ENCODE measurements at places on chromosomes 2 and 18.
A peak's percentile ranks its signal among the peaks of the same experiment; 100 is the strongest.

GRCh38 chr2:181140414-181140813, 160.0 kb downstream of the UBE2E3 start:
- H3K4me1 ChIP-seq: peaks cover 6% of the 10 kb centered on the region
- no peak for DNase-seq
- H3K27me3 ChIP-seq: no peaks in the 10 kb centered on the region
- no peak overlapping the region for H3K27ac ChIP-seq
- no peak overlapping the region for H3K4me3 ChIP-seq
- no peaks in the 10 kb centered on the region for H3K36me3 ChIP-seq

DNA sequence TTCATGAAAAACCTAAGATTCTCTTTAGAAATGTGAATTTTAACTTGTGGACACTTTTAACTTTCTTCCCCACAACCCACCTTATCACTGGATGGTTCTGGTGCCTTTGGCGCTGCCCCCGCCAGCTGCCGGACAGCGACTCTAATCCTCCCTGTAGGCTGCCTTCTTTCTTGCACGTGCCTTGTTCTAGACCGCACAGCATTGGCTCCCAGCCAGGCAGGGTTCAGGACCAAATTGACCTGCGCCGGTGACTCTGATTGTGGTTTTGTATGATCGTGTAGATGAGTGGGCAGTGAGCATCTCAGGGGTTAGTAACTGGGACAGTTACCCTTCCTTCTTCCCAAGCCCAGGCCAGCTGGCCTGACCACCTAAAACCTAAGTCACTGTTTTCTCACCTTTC, 106.8 kb downstream of the ASAP2 start:
- DNase-seq: no peak
- no peak overlapping the region for H3K4me3 ChIP-seq
- H3K36me3 ChIP-seq: no peaks in the 10 kb centered on the region
- H3K27me3 ChIP-seq: no peaks in the 10 kb centered on the region
- peaks cover 60% of the 10 kb centered on the region for H3K4me1 ChIP-seq
- no peak overlapping the region for H3K27ac ChIP-seq

- peaks cover 67% of the 10 kb centered on the region for H3K36me3 ChIP-seq
- H3K4me3 ChIP-seq: no peak overlapping the region
- H3K27ac ChIP-seq: no peak overlapping the region
Observed at GRCh38 chr2:32506446-32506845, 121.4 kb upstream of the TTC27 start.

- peaks cover 10% of the 10 kb centered on the region for H3K4me1 ChIP-seq
- H3K4me3 ChIP-seq: no peak overlapping the region
- H3K27ac ChIP-seq: no peak overlapping the region
- no peaks in the 10 kb centered on the region for H3K27me3 ChIP-seq
- H3K36me3 ChIP-seq: peaks cover 62% of the 10 kb centered on the region
- no peak for DNase-seq
Observed at GRCh38 chr18:48668466-48669179, 129.8 kb downstream of the CTIF start.

DNA sequence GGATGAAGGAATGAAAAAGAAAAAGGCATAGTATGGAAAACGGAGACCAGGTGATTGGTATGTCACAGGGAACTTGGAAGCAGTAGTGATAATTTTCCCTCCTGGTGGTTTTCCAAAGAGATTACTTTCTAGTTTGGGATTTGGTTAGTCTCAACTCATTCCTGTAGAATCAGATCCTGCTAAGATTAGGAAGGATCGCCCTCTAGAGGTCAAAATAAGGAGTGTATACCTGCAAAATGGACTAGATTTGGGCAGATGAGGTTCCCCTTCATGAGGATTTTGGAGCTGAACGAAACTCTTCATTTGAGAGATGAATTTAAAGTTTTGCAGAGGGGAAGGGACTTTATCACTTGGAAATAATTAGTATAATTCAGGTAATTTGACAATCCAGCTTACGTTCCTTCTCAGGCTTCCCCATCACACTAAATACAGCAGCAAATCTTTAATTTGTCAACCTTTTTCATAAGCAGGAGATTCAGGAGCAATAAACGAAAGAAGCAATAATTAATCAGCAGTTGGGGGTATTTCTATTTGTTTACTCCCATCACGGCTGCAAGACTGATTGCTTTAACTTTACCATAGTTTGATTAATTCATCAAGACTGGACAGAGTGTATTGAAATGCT, 65.2 kb downstream of the CCDC195 start:
- no peaks in the 10 kb centered on the region for H3K4me1 ChIP-seq
- no peak for DNase-seq
- no peaks in the 10 kb centered on the region for H3K36me3 ChIP-seq
- H3K27ac ChIP-seq: no peak overlapping the region
- H3K4me3 ChIP-seq: no peak overlapping the region
- no peaks in the 10 kb centered on the region for H3K27me3 ChIP-seq

GRCh38 chr2:48560546-48561209, 30.7 kb downstream of the STON1 start:
- H3K4me3 ChIP-seq: no peak overlapping the region
- peak overlapping the region; percentile 61 for H3K27ac ChIP-seq
- H3K4me1 ChIP-seq: peaks cover 52% of the 10 kb centered on the region
- H3K36me3 ChIP-seq: no peaks in the 10 kb centered on the region

GRCh38 chr2:38098421-38099098, 22.6 kb upstream of the CYP1B1 start:
- no peaks in the 10 kb centered on the region for H3K36me3 ChIP-seq
- H3K27me3 ChIP-seq: no peaks in the 10 kb centered on the region
- peaks cover 21% of the 10 kb centered on the region for H3K4me1 ChIP-seq
- peak overlapping the region; percentile 32 for H3K4me3 ChIP-seq
- DNase-seq: no peak
- peak overlapping the region; percentile 35 for H3K27ac ChIP-seq

DNA sequence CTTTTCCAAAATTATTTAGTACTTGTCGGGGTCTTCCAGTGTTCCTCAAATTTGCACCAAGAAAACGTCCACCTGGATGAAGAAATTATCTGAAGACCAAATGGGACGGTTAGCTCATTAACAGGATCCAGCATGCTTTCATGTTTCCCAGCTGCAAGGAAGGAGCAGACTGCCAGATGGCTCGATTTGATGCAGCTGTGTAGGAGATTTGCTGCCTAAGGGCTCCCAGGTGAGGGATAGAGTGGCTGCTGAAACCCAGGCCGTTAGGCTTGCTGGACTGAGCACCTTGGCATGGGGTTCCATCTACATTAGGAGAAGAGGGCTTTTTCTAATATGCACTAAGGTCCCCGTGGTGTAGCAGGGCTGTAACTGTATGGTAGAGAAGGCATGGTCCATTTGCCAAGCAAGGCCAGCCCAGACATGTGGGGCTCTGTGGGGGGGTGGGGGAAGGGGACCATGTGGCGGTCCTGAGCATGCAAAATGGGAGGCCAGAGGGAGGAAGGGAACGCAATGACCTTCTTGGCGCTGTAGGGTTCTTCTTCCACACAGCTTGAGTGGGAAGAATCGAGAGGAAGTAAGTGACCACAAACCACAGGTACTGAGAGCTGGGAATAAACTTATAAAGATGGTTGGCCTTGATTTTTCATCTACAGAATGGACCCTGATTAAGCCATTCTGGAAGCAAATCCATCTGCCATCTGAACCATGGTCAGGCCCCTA, 144.0 kb downstream of the TMEM163 start:
- H3K4me1 ChIP-seq: no peaks in the 10 kb centered on the region
- H3K4me3 ChIP-seq: no peak overlapping the region
- H3K36me3 ChIP-seq: no peaks in the 10 kb centered on the region

DNA sequence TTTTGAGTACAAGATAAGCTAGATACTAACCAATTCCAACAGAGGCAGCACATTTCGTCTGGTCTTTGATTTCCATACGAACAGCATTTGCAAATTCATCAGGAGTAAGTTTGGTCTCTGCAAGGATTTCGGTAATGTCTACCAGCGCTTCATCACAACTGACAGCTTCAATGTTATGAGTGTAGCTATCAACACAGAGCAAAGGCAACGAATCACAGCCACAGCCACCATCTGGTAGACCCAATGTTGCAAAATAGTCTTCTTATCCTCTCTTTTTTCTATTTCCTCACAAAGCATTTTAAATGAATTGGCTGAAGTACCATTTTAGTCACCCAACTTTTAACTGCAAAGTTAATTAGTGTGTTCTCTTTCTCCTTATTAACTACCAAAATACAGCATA, 68.3 kb downstream of the REV1 start:
- no peak overlapping the region for H3K27ac ChIP-seq
- no peaks in the 10 kb centered on the region for H3K27me3 ChIP-seq
- H3K4me1 ChIP-seq: peaks cover 59% of the 10 kb centered on the region
- H3K36me3 ChIP-seq: peaks cover 69% of the 10 kb centered on the region

Measured in esophagus muscularis mucosa (tissue), 4 donors.